Activated CD4-positive, CD25-positive, alpha-beta regulatory T cell (primary cell): ENCODE measurements at places on chromosomes 1 and 21.

GRCh38 chr1:5976726-5977493 lies 15.3 kb downstream of the NPHP4 start:
- no peak for DNase-seq

- no peak for DNase-seq
These were observed 36.6 kb upstream of the SLC44A3 start for GRCh38 chr1:94783342-94784189.

- no peak for DNase-seq
These were observed 91.5 kb downstream of the SPATA46 start for GRCh38 chr1:162285149-162285561.

GRCh38 chr1:204142032-204142974 lies 9.5 kb downstream of the ETNK2 start:
- no peak for DNase-seq

GRCh38 chr21:44929799-44930542 lies 9.3 kb upstream of the ITGB2 start:
- DNase-seq: no peak

- DNase-seq: no peak
These were observed 4.3 kb upstream of the MTFR1L start for GRCh38 chr1:25815208-25816111.

GRCh38 chr1:196155586-196155985 lies 452.7 kb downstream of the KCNT2 start:
- DNase-seq: no peak

GRCh38 chr1:77948841-77949424 lies 29.9 kb downstream of the FUBP1 start:
- no peak for DNase-seq

DNA sequence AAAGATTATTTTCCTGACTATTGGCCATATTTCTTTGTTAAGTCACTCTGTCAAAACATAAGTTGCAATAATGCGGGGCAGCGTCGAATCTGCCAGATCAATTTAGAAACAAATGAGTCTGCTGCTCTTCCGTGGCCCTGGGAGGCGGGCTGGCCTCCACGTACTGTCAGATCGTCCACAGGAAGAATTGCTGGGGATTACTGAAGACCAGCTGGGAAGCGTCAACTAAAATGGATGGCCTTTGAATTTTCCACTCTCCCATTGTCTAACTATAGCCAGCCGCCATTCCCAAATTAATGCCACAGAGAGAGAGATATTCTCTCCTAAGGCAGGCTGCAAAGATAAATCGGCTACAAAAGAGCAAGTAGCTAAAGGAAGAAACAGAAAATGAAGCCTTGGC lies 560.2 kb downstream of the SMYD3 start:
- DNase-seq: no peak

GRCh38 chr1:59504276-59504675 lies 207.4 kb downstream of the FGGY start:
- DNase-seq: no peak

DNA sequence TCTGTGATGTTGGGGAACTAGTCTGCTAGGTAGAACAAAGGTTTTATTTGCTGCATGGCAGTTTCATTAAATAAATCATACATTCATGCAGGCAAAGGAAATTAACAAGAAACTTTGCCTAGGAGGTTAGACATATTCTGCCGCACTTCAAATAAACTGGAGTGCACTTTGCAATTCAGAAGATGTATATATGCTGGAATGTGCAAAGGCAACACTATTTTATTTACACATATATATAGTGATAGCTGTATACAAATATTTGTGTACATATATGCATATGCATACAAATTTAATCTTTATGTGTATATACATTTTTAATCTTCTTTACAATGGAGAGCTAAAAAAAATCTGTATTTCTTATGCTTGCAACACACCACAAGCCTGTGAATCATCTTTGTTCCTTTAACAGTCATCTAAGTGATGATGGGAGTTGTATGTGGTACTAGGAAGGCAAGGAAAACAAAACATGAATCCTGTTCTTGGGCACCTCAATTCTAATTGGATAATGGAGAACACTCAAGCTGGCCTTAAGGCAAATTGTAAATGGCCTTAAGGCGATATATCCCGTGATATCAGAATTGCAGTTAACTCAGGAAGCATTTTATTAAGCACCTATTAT lies 605.8 kb upstream of the CAMK1G start:
- DNase-seq: no peak

DNA sequence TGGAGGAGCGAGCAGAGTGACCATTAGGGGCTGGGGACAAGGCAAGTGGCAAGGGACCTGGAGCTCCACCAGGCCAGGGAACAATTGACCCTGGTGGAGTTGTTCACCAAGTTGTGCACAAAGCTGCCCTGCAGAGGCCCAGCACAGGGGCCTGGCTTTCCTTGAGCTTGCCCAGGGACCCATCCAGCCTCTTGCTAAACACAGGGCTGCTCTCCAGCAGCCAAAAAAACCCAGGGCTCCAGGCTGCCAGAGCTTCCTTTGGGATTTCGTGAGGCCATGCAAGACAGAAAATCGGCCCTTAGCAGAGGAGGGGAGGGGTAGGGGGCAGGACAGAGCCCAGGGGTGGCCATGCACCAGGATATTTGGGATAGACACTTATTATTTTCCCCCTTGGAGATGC lies 32.6 kb downstream of the LRP8 start:
- no peak for DNase-seq

GRCh38 chr1:66140072-66140471 lies 347.4 kb downstream of the PDE4B start:
- no peak for DNase-seq

DNA sequence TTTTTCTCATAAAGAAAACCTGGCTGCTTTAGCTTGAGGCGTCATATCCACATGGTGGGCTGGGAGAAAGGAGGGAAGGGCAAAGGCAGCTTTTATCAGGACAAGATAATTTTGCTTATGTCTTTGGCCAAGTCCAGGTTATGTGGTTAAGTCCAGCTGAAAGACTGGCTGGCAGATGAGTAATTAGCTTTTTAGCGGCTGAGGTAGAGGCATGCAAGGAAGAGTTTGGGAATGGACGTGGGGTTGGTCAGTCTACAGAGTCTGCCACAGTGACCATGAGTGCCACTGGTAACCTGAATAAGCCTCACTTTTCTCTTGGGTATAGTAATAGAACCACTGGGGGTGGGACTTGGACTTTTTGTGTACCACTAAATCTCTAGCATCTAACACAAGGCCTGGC lies 39.8 kb downstream of the NEK7 start:
- DNase-seq: no peak

- no peak for DNase-seq
These were observed 3.9 kb upstream of the EFNA1 start for GRCh38 chr1:155123801-155124200.

- no peak for DNase-seq
These were observed 31.3 kb upstream of the AXDND1 start for GRCh38 chr1:179334440-179334839.

- DNase-seq: no peak
These were observed 35.6 kb downstream of the PRDM15 start for GRCh38 chr21:41843584-41843983.

DNA sequence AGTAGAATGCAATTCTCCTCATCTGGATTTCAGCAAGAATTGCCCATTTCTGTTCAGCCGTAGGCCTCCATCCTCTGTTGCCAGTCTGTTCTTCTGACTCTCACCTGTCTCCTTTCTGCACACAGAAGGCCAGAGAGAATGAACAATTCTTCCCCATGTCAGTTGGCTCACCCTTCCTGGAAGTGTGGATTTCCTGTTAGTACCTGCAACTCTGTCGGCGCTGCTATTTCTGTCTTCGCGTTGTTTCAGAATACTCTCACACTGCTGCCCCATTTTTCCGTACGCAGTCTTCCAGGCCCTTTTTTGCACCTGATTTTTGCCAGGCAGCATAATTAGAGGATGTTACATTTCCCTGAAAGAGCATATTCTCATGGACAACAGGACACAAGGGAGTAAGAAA lies 200.7 kb downstream of the FGGY start:
- DNase-seq: no peak

DNA sequence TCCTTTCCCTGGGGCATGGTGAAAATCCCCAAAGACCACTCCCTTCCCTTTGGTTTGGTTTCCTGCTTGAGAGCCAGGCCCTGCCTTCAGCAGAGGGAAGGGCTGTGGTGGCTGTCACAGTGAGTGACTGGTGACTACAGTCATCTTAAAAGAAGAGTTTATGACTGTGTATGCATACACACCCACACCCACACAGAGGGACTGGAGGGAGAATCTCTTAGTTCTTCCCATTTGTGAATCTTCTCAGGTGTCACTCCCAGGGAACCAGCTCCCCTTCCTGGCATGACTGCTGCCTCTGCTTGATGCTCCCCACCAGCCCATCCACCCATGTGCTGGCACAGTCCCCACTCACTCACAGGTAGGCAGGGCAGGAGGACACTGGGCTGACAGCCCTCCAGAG lies 3.9 kb upstream of the KCNA2 start:
- no peak for DNase-seq
